ENCODE measurements at places on chromosomes 3 and 15.
A peak's percentile ranks its signal among the peaks of the same experiment; 100 is the strongest.

- DNase-seq: no peak
These were observed 32.1 kb upstream of the CLASP2 start for GRCh38 chr3:33750211-33750548.

DNA sequence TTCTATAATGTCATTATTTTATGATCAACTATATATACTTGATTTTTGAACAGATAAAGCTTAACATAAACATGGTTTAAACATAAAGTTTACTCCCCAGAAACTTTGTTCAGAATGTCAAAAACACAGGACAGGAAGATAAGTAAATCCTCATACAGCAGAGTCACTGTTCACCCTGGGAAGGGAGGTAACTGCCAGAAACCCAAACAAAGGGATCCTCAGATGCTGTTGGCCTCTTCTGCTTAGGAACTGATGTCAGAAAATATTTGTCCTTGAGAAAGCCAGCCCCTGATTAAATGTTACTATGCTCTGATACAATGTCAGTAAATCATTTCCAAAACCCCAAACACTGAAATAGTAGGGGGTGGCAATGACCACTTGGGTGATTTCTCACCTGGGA, 185.3 kb downstream of the TJP1 start:
- DNase-seq: no peak

GRCh38 chr15:85616549-85617110, 178.1 kb downstream of the KLHL25 start:
- DNase-seq: peak; percentile 32

GRCh38 chr15:88775776-88776175, 27.5 kb upstream of the ACAN start:
- no peak for DNase-seq

DNA sequence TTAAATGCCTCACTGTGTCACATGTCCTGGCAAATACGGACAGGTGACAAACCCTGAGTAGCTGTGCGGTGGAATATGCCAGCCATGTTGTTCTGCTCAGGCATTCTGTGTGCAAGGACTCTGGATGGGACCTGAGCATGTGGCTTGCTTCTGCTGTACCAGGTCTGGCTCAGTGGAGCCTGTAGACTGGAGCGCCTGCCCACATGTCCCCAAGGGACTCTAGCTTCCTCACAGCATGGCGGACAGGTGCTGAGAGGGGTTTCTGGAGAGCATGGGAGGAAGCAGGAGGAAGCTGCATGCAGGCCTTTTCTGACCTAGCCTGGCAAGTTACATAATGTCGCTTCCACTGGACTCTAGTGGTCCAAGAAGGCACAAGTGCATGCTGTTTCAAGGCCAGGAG, 96.3 kb downstream of the PLXNA1 start:
- no peak for DNase-seq

DNA sequence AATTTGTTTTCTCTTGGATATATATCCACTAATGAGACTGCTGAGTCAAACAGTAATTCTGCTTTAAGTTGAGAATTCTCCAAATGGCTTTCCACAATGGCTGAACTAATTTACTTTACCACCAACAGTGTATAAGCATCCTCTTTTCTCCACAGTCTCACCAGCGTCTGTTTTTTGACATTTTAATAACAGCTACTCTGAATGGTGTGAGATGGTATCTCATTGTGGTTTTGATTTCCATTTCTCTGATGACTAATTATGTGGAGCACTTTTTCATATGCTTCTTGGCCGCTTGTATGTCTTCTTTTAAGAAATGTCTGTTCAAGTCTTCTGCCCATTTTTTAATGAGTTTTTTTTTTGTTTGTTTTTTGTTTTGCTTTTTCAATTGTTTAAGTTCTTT, 206.2 kb downstream of the CTNNB1 start:
- no peak for DNase-seq

DNA sequence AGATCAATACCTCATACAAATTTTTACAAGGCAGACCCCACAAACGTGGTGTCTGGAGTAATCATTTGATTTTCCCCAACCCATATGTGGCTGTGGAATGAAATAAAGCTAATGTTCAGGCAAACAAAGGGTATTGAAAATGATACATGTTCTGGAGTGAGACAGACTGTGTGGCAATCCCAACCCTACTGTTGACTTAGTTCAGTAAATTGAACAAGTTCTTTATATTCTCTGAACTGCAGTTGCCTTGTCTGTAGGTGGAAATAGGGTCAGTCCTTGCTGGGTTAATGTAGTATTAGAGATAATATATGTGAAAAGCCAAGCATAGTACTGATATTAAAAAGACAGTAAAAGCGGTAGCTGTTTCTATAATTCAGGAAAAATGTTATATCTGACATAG, 69.0 kb downstream of the GRM7 start:
- no peak for DNase-seq

- no peak for DNase-seq
These were observed 51.7 kb upstream of the ACP3 start for GRCh38 chr3:132265488-132265887.

- peak; percentile 36 for DNase-seq
These were observed 21.8 kb upstream of the POU1F1 start for GRCh38 chr3:87298111-87298718.

GRCh38 chr15:71565631-71566160, 244.7 kb upstream of the NR2E3 start:
- no peak for DNase-seq

DNA sequence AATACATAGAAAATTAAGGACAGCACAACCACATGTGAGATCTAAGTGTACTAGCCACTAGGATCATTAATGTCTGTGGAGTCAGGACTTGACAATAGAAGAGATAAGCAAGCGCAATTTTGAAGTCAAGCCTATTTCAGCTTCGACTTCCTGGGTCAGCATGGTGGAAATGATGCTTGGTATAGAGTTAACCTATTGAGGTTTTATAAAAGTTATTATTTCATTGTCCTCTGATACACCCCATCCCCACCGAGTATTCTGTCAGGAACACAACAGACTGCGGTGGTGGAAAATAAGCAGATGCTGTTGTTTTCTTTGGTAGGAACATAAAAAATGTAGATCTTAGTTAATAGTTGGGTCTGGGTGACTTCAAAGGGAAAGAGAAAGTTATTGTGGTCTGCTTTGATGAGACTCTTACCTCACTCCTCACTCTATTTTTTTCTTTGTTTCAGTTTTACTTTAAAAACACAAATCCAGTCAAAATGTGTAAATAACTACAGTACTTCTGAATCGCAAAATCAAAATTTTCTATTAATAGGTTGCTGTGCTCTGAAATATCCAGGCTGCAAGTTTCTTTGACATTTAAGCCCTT, 82.1 kb downstream of the IL5RA start:
- DNase-seq: no peak

DNA sequence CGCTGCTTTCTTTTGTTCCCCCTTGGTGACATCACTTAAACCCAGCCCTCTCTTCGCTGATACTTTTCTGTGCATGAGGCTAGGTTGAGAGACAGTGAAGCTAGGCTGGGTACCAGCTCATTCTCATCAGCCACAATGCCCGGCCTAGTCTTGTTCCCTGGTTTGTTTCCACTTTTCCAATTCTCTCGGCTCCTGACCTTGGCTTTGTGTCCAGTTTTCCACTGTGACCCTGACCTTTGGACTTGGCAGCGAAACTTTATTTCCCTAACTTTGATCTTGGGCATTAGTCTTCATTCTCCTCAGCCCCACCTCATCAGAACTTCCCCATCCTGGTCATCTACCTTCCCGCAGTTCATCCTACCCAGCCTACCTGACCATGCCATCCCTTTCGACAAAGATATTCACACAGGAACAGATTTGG, 908 bp upstream of the ADPGK start:
- no peak for DNase-seq

DNA sequence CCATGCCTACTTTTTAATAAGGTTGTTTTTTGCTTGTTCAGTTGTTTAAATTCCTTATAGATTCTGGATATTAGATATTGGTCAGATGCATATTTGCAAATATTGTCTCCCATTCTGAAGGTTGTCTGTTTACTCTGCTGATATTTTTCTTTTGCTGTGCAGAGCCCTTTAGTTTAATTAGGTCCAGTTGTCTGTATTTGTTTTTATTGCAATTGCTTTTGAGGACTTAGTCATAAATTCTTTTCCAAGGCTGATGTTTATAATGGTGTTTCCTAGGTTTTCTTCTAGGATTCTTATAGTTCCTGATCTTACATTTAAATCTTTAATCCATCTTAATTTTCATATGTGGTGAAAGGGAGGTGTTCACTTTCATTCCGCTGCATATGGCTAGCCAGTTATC, 77.4 kb downstream of the PTPRG start:
- DNase-seq: no peak

GRCh38 chr3:14214764-14215163, 36.1 kb downstream of the LSM3 start:
- DNase-seq: no peak

DNA sequence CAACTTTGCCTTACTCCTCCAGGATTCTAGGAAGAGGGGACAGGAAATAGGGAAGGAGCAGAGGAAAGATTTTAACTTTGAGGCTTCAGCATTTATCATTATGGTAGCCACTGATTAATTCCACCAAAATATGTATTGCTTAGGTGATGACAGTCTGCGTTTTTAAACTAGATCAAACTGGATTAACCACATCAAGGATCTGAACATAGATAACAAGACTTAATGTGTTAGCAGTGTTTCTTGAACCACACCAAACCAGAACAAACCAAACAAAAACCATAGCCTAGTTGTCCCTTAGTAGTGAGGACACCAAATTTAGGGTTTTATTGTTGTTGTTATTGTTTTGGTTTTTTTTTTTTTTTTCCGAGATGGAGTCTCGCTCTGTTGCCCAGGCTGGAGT, 113.5 kb upstream of the LMOD3 start:
- no peak for DNase-seq

GRCh38 chr3:37535526-37536432, 325.9 kb upstream of the CTDSPL start:
- DNase-seq: no peak
